Kasumi-1 (cell line): ENCODE measurements at places on chromosomes 7 and 10.

GRCh38 chr10:69323622-69324021 is 45.3 kb downstream of the HK1 start:
- DNase-seq, result no peak

DNA sequence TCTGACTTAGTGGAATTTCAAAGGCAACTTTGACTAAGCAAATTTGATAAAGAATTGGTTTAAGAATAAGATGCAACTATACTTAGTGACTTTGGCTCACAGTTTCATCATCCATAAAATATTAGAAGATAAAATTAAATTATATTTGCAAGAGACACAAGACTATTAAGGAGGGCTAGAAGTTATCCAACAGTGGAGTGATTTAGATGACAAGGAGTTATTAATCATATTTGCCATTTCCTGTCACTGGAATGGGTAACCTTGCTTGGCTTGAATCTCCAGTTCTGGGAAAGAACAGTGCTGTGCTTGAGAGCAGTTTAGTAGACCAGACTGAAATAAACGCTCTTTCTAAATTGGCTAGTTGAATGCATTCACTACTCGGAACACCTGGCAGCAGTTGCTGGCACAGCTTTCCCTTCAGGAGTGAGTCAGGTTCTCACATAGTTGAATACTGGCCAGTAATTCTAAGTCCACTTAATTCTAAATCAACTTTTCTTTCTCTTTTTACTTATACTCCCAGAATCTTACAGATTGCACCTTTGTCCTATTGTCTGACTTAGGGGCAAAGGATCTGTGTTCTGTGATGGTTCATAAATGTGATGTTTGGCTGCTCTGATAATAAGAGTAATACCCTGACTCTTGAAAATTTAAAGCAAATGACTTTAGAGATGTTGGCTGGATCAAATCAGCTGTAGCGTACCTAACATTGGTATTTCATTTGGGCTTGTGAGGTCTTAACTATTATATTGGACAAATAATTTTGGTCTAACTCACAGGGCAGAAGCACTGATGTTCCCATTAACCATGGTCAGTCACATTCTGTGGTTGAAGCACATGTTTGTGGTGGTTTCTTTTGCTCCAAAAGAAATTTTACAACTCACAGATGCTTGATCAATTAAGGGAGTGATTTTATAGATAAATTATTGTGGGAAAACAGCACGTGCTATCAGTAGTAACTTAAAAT is 16.6 kb downstream of the STMP1 start:
- DNase-seq, result no peak

DNA sequence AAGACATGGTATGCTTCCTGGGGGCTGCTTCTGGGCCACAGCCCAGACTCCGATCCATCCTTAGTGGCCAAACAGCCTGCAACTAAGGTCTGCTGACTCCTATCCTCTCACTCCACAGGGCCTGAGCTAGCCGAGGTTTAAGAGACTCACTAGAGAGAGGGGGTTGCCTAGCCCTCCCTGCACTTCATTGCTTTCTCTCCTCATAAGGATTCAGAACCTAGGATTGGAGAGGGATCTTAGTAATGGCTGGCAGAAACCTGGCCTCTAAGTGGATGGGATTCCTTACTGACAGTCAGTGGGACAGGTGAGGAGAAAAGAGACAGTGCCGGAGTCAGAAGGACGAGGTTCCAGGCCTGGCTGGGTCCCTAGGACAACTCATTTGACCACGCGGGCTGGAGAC is 8.2 kb upstream of the DDIT4 start:
- no peak for DNase-seq

GRCh38 chr10:50152792-50153272 is 85.1 kb downstream of the WASHC2A start:
- DNase-seq, result no peak

- no peak for DNase-seq
Observed at GRCh38 chr10:131617113-131617858, 283.5 kb upstream of the PPP2R2D start.

- DNase-seq, result no peak
Observed at GRCh38 chr10:74033702-74034101, 35.8 kb downstream of the VCL start.

GRCh38 chr10:122099562-122099961 is 110.6 kb downstream of the TACC2 start:
- no peak for DNase-seq

DNA sequence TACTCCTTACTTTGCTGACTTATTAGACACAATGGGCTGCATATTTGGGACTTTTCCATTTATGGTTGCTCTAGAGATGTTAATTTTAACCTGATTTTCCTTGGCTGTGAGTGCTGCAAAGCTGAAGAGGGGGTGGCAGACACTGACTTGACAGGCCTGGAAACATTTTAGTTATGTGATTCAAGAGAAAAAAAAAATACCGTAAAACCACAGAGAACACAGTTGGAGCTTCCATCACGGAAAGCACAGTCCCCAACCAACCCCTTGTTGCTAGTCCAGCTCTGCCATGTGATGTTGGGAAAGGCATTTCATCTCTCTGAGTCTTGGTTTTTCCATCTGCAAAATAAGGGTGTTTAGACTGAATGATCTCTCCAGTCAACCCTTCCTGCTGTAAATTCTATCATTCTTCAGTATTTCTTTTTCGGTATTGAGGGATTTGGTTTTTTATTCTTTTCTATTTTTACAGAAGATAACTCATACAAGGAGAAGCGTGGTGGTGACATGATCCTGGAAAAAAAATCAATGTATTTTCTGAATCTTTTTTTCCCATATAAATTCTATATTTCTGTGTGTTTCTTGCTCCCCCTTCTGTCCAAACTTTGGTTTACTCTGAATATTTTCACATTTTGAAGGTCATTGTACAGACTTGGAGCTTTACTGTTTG is 246.1 kb downstream of the REEP3 start:
- DNase-seq, result peak; percentile 36

GRCh38 chr10:71086439-71087080 is 125.8 kb upstream of the UNC5B start:
- no peak for DNase-seq

DNA sequence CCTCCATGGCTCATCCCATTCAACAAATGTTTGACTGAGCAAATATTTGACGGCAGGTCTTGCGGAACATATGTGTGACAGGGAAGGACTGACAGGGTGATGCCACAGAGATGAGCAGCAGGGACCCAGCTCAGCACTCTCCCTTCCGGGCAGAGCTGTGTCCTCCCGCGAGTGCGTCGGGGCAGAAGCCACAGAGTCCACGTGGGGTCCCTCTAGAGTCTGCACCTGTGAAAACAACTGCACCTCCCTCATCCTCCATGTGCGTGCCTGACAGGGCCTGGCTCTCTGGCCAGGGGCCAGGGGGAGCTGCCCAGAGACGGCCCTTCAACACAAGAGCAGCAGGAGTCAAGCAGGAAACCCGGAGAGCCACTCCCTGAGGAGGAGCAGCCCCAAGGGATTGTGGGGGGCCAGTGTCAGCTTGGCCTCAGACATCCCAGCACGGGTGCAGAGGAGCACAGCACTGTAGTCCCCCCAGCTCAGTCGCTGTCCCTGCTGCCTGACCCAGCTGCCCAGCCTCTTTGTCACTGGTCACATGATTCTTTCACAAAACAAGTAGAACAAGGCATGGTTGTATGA is 83.6 kb upstream of the TMEM72 start:
- no peak for DNase-seq

GRCh38 chr10:60901561-60902235 is 42.3 kb downstream of the RHOBTB1 start:
- DNase-seq, result no peak

DNA sequence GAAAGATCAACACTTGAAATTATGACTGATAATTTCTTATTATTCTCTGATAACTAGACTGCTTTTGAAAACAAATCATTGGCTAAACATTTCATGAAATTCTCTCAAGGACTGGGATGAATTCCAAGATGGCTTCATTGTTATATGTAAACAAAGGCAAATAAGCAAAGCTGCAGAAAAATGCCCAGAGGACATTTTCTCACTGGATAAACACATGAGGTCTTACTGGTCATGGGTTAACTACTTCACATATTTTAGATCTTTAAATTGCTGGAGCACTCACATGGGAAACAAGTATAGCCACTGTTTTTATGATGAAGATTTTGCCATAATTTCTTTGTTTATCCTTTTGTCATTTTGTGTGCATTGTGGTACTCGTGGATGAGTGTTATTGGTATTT is 239.1 kb downstream of the PHF14 start:
- DNase-seq, result no peak

DNA sequence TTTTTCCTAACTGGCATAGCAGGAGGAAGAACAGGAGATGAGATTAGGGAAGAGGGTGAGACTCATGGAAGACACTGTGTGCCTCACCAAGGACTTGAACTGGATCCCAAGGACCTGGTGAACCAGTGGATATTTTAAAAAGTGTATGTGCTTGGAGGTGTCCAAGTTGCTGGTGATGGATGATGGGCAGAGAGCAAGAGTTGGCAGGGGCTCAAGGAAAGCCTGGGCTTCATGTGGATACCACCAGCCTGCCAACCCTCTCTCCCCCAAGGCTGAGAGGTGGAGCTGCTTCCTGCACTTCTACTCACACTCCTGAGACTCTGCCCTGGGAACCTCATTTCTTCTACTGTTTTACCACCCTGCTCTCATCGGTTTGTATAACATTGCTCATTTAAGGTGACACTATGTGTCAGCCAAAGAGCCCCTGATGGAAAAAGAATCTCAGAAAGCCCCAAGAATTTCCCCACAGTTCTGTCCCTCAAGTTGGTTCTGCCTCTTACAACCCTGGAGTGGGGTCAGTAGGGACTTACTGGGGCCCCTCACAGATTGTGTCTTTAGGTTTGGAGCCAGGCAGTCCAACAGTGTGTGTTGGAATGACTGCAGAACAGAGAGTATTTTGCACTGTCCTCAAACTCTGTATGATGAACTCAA is 56.2 kb upstream of the PDCD4 start:
- no peak for DNase-seq

- DNase-seq, result no peak
Observed at GRCh38 chr7:140053812-140054539, 8.8 kb downstream of the PARP12 start.

GRCh38 chr7:20831451-20831850 is 44.8 kb upstream of the SP8 start:
- no peak for DNase-seq

- DNase-seq, result no peak
Observed at GRCh38 chr10:84292502-84292901, 35.9 kb upstream of the CCSER2 start.

DNA sequence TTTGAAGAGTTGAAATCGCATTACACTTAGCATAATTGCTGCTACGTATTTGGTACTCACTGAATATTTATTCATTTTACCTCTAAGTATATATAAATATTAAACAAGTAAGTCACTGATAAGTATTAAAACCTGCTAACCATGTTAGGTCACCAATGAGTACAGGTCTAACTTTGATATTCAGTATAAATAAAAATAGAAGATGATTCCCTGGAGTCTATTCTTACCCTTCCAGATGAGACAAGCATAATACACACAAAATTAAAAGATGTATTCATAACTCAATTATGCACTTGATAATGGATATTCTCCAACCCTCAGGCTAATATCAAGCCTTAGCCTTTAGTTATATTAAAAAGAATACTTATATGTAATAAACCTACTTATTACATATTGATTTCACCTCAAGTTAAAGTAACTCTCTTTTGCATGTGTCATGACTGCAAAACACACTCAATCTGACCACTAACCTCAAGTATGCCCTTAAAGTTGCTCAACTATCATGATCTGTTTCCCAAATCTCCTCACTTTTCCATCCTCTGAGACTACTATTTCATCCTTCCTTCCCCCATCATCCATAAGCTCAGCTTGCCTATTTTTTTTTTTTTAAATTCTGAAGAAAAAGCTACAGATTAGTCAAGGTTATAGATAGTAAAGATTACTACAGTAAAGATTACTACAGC is 46.8 kb downstream of the IPMK start:
- no peak for DNase-seq
